ENCODE measurements at places on chromosomes 3 and 15.

GRCh38 chr3:150177673-150178381 is 207.1 kb upstream of the PFN2 start:
- DNase-seq, result peak; percentile 31

DNA sequence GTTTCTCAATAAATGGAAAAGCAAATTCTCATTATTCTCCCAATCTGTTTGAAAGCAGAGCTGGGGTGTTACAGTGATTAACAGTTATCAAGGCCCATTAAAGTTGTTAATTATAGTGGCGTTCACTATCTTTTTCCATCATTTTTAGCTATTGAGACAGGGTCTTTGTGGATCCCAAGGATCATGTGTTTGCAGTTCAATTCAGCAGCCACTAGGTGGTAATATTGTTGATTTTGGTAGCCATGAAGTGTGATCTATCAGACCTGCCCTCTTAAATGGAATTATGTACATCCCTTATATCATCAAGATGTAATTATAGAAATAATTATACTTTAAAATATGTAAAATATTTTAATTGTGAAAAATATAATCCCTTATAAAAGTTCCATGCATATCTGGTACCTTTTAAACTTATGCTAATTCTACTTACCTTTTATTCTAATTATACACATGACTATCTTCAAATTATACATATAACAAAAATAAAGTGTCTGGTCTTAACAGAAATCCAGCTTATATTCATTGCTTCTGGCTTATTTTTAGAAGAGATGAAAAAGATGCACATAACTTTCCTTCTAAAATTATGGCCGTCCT is 126.4 kb downstream of the GREM1 start:
- peak; percentile 76 for DNase-seq

GRCh38 chr15:45635191-45635638 is 386 bp downstream of the SQOR start:
- peak; percentile 18 for DNase-seq

DNA sequence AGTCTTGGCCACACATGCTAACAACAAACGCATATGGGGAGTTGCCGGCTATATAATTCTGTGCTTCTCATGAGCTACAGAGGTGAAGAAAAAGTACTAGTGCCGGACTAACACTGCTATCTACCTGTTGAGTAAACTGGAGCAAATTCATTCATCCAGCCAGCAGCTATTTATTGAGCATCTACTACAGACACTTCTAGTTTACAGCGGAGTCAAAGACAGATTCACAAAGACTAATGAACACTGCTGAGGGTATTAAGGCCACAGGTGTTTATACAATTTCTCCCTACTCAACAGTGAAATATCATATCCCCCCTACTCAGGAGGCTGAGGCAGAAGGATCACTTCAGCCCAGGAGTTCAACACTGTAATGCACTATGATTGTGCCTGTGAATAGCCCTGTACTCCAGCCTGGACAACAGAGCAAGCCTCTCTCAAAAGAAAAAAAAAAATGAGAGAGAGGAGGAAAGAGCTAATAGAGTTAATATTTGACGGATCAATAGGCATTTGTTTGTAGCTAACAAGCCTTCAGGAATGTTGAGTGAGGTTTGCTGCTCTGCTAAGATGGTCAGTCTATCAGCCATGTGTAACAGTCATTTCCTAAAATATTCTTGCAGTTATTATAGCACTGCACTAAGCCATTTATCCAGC is 17.8 kb downstream of the ADCY5 start:
- DNase-seq, result no peak

DNA sequence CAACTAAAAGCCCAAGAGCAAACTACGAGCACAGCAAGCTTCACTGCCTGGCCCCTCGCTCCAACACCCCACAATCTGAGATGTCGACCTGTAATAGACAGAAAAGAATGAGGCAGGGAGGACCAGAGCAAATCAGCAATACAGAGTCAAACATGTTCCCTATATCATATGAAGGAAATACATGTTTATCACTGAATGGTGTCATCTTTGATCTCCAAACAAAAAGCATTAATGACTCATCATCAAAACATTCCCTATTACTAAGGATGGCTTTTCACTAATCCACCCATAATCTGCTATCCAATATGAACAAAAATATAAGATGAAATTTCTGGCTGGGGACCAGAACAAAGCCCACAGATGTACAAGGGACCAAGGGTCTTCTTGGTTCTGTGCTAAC is 34.7 kb downstream of the MYO5A start:
- DNase-seq, result no peak

- DNase-seq, result no peak
These were observed 474.2 kb upstream of the ZNF385D start for GRCh38 chr3:22225161-22225560.

DNA sequence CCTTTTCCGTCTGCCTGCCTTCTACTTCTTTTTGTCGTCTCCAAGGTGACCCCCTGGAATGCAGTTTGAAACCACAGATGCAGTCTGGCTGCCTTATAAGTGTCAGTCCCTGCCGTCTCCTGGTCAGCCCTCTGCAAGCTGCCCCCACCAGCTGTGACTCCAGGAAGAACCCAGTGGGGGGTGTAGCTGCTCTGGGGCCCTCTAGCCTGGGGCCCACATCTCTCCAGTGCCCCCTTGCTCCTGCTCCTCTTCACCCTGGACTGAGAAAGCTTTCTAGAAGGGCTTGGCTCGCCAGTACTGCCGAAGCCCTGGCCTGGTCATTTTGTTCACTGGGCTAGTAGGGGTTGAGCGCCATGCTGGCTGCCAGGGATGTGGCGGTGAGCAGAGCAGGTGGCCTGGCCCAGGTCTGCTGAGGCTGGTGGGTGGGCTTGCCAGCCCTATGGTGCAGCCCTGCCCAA is 21.3 kb downstream of the SYNM start:
- no peak for DNase-seq

DNA sequence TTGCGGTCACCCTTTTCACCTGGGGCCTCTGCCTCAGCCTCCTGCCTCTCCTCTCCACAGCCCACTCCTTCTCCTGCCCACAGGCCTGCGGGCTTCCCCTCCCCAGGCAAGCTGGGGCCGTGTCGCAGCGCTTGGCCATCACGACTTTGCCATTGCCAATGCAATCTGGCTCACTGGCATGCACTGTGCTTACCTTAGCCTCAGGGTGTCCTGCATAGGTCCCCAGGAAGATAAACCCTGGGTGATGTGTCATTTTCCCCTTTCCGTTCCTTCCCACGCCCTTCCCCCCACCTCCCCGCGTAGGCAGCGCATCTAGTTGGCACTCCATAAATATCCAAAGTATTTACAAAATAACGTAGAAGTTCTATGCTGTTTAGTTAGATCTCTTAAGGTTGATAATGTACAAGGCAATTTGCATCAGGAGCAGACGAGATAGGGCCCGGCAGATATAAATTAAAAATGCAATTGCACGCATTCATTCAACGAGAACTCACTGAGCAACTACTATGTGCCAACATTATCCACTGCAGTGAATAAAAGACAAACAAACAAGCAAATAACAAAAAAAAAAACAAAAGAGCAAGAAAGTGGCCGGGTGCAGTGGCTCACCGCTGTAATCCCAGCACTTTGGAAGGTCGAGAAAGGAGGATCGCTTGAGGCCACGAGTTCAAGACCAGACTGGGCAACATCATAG is 973 bp upstream of the COPG1 start:
- DNase-seq, result no peak

Data from fibroblast of pulmonary artery (primary cell).